ENCODE measurements at places on chromosomes 1 and 21. TPM values are rescaled to one million over a fixed set of nuclear protein-coding genes. Genes with fewer than 3 reads are reported as not detected.

The PTBP2 gene
- total RNA-seq: 6.3 TPM

The TMEM50A gene
- total RNA-seq: 67.3 TPM

The KRTAP11-1 gene
- not detected for total RNA-seq

The HENMT1 gene
- 5.3 TPM for total RNA-seq

The WARS2 gene
- total RNA-seq: 4.9 TPM

The TRIM67 gene
- 0.14 TPM for total RNA-seq

The CADM3 gene
- total RNA-seq: 0.09 TPM

The HRNR gene
- not detected for total RNA-seq

The MX2 gene
- total RNA-seq: not detected

The ECM1 gene
- 2.1 TPM for total RNA-seq

The TMEM200B gene
- total RNA-seq: not detected

The MROH9 gene
- total RNA-seq: not detected

The SPRR2F gene
- not detected for total RNA-seq

The OR2T29 gene
- not detected for total RNA-seq

The ZSCAN20 gene
- total RNA-seq: 1.6 TPM

The NEXN gene
- total RNA-seq: 5.7 TPM

The NIBAN1 gene
- total RNA-seq: 0.81 TPM

The TEX38 gene
- not detected for total RNA-seq

The ZNF644 gene
- 21.4 TPM for total RNA-seq

The CD2 gene
- total RNA-seq: not detected

The C8B gene
- not detected for total RNA-seq

The TPRG1L gene
- total RNA-seq: 30.8 TPM

The TINAGL1 gene
- 0.51 TPM for total RNA-seq

The SMIM12 gene
- total RNA-seq: 53.4 TPM

The TFF3 gene
- not detected for total RNA-seq

The BSND gene
- total RNA-seq: not detected

The CHI3L1 gene
- not detected for total RNA-seq

The DDR2 gene
- total RNA-seq: 0.21 TPM

The ARMH1 gene
- total RNA-seq: 0.38 TPM

The C1orf167 gene
- not detected for total RNA-seq

The OR10Z1 gene
- total RNA-seq: not detected

The XKR8 gene
- total RNA-seq: 4.3 TPM

The OVAAL gene
- total RNA-seq: not detected

The RHEX gene
- total RNA-seq: not detected

The MAP3K21 gene
- 9.1 TPM for total RNA-seq

The WNT3A gene
- total RNA-seq: not detected

The GJA5 gene
- total RNA-seq: not detected

The KCND3 gene
- not detected for total RNA-seq

The FAM110D gene
- total RNA-seq: not detected

The ADORA1 gene
- total RNA-seq: 0.50 TPM

The ASAP3 gene
- total RNA-seq: 5.5 TPM

The CREB3L4 gene
- total RNA-seq: 9.3 TPM

The AGT gene
- total RNA-seq: 0.13 TPM

The TCP10L gene
- 0.95 TPM for total RNA-seq

The KRTAP19-2 gene
- not detected for total RNA-seq

The CELA2B gene
- total RNA-seq: not detected

The LENEP gene
- total RNA-seq: not detected

The LMX1A gene
- total RNA-seq: not detected

The SMIM1 gene
- 1.3 TPM for total RNA-seq

The FMO4 gene
- total RNA-seq: 0.31 TPM

The TNFRSF18 gene
- 0.15 TPM for total RNA-seq

The MYOG gene
- not detected for total RNA-seq

The VHLL gene
- total RNA-seq: not detected

The COG2 gene
- 20.9 TPM for total RNA-seq

The BLACAT1 gene
- total RNA-seq: not detected
